Prostate gland (tissue), 2 donors: ENCODE measurements at places on chromosomes 11 and 22. TPM values are rescaled to one million over a fixed set of nuclear protein-coding genes. Genes with fewer than 3 reads are reported as not detected.
A peak's percentile ranks its signal among the peaks of the same experiment; 100 is the strongest.

DNA sequence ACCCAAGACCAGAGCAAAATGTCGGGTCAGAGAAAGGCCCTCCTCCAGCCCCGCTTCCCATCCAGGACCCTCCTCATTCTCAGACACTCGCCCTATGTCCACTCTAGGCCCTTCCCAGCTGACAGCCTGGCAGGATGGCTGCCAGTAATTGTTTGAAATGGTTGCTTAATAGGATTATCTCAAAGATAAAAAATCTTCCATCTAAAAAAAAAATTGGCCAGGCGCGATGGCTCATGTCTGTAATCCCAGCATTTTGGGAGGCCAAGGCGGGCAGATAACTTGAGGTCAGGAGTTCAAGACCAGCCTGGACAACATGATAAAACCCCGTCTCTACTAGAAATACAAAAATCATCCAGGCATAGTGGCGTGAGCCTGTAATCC is 32.4 kb downstream of the SCGB1A1 start:
- no peaks in the 10 kb centered on the region for H3K36me3 ChIP-seq
- DNase-seq: no peak

Gene PUS3
- total RNA-seq: 8.3 TPM

Gene ANKK1
- 2.4 TPM for total RNA-seq

Gene ANO9
- total RNA-seq: 9.1 TPM

GRCh38 chr11:75655605-75656004 is 13.2 kb downstream of the MAP6 start:
- H3K36me3 ChIP-seq: no peaks in the 10 kb centered on the region
- H3K27me3 ChIP-seq: no peaks in the 10 kb centered on the region
- no peak overlapping the region for H3K27ac ChIP-seq
- H3K4me3 ChIP-seq: no peak overlapping the region

GRCh38 chr22:37449331-37450001 is 22.2 kb upstream of the ELFN2 start:
- no peak overlapping the region for H3K4me3 ChIP-seq
- H3K27me3 ChIP-seq: peaks cover 3% of the 10 kb centered on the region
- no peak overlapping the region for H3K27ac ChIP-seq
- no peaks in the 10 kb centered on the region for H3K36me3 ChIP-seq
- no peak for DNase-seq

Gene HPS4
- total RNA-seq: 83.9 TPM

DNA sequence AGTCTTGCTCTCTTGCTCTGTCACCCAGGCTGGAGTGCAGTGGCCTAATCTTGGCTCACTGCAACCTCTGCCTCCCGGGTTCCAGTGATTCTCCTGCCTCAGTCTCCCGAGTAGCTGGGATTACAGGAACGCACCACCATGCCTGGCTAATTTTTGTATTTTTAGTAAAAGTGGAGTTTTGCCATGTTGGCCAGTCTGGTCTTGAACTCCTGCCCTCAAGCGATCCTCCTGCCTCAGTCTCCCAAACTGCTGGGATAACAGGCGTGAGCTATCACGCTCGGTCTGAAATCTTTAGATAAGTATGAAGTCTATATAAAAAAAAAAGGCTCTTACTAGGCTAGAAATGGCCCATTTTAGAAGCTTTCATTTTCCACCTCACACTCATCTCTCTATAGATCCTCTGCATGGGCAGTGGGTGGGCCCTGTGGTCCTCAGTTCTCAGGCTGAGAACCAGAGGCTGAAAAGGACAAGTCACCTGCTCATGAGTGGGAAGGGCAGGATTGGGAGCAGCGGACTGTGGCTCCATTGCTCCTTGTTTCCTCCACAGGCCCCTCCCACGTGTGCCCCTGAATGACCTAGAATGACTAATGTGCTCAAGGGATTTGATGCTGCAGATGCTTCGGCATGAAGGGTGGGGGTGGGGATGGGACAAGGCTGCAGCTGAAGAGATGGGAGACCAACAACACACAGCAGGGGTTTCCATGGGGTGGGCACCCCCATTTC is 19.8 kb upstream of the PRAME start:
- H3K4me3 ChIP-seq: no peak overlapping the region
- H3K27me3 ChIP-seq: peaks cover 2% of the 10 kb centered on the region
- no peak overlapping the region for H3K27ac ChIP-seq
- H3K36me3 ChIP-seq: no peaks in the 10 kb centered on the region
- no peaks in the 10 kb centered on the region for H3K4me1 ChIP-seq

DNA sequence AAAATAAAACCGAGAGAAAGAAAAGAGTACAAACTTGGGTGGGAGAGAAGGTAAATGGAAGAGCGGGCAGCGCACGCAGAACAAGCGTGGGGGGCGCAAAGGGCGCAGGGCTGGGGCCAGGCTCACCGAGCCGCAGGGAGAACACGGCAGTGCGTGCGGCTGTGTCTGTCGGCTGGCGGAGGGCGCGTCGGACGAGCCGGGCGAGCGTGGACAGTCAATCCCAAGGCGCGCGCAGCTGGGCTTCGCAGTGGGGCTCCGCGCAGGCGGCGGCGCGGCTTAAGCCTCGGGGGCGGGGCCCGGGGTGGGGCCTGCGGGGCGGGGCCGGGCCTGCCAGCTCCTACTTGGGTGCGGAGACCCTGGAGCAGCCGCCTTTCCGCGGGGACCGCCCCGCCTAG is at the start of gene UCP2:
Gene UCP2, minus strand, starts transcription at position 249 of the 395 bp plus-strand sequence. CDS start 4,465 bp downstream, outside the sequence.
- H3K27me3 ChIP-seq: no peaks in the 10 kb centered on the region
- peak within 1 kb of the TSS; percentile 48 for H3K4me3 ChIP-seq
- no peaks in the 10 kb centered on the region for H3K36me3 ChIP-seq

DNA sequence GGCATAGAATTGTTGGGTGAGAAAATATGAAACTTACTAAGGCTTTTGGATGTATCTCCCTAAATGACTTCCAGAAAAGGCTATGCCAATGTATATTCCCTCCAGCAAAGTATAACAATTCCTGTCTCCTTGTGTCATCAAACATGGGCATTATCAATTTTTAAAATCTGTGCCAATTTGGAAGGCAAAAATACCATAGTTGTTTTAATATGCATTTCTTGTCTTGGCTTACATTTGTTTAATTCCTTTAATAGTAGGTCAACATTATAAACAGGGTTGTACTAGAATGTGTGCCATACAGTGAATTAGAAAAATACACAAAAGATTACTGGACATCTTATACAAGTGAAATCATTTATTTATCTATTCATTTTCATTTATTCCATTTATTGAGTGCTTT is 41.6 kb downstream of the DCUN1D5 start:
- H3K27me3 ChIP-seq: no peaks in the 10 kb centered on the region
- no peak for DNase-seq
- H3K36me3 ChIP-seq: no peaks in the 10 kb centered on the region

Gene SERPING1
- total RNA-seq: 88.7 TPM

DNA sequence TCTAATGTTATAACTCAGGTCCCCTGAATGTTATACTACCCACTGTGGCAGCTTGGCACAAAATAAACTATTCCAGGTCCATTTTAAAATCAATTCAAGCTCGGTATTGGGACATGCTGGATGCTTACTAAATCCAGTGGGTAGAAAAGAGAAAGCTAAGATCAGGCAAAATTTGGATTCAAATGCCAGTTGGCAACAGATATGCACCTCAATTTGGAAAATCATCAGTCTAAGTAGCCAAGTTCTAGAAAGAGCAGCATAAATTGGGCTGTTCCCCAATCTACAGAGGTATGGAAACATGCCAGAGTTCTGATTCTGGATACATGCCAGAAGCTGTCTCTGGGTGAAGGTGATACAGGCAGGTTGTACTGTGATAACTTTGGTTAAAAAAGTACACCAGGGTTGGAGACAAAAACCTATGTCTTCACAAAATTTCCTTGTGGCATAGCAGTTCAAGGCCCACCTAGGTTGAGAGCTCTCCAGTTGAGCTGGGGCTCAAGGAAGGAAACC is 427.8 kb downstream of the LRRC4C start:
- H3K4me1 ChIP-seq: no peaks in the 10 kb centered on the region
- no peaks in the 10 kb centered on the region for H3K27me3 ChIP-seq
- no peak overlapping the region for H3K27ac ChIP-seq
- no peaks in the 10 kb centered on the region for H3K36me3 ChIP-seq
- no peak overlapping the region for H3K4me3 ChIP-seq

Gene ARRB1
- total RNA-seq: 31.9 TPM

DNA sequence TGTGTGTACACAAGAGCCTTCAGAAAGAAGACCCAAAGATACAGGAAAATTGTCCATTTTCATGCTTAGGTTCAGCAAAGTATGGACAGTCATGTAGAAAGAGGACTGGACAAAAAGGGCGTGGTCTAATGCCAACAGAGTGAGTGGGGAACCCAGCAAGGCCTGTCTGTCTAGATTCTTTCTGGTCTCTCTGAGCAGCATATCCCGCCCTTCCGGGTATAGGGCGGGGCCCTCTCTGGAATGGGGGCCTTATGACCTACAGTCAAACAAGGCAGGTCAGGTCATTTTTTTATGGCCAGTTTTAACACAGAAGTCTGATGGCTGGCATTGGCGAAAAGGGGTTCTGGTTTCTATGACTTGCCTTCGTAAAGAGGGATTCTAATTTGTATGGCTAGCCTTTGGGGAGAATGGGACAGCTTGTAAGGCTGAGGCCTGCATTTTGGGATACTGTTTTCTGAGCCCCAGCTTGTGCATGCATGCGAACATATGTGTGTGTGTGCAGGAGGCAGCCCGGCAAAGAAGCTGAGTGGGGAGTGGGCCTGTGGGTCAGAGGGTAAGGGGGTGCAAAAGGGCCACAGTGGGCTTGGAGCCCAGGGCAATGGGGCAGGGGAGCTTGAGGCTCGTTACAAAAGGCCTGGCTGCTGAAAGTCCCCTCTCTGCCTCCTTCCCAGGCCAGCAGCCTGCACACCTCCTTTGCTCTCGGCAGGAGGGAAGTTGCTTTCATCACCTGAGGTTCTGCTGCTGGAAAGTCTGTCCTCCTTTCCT is 130.5 kb upstream of the B3GAT1 start:
- no peaks in the 10 kb centered on the region for H3K4me1 ChIP-seq
- H3K27me3 ChIP-seq: no peaks in the 10 kb centered on the region
- no peaks in the 10 kb centered on the region for H3K36me3 ChIP-seq
- no peak for DNase-seq
- no peak overlapping the region for H3K4me3 ChIP-seq

GRCh38 chr22:44765571-44766285 is 13.4 kb downstream of the ARHGAP8 start:
- no peak overlapping the region for H3K4me3 ChIP-seq
- H3K27me3 ChIP-seq: no peaks in the 10 kb centered on the region
- H3K4me1 ChIP-seq: peaks cover 3% of the 10 kb centered on the region
- DNase-seq: no peak
- no peaks in the 10 kb centered on the region for H3K36me3 ChIP-seq

DNA sequence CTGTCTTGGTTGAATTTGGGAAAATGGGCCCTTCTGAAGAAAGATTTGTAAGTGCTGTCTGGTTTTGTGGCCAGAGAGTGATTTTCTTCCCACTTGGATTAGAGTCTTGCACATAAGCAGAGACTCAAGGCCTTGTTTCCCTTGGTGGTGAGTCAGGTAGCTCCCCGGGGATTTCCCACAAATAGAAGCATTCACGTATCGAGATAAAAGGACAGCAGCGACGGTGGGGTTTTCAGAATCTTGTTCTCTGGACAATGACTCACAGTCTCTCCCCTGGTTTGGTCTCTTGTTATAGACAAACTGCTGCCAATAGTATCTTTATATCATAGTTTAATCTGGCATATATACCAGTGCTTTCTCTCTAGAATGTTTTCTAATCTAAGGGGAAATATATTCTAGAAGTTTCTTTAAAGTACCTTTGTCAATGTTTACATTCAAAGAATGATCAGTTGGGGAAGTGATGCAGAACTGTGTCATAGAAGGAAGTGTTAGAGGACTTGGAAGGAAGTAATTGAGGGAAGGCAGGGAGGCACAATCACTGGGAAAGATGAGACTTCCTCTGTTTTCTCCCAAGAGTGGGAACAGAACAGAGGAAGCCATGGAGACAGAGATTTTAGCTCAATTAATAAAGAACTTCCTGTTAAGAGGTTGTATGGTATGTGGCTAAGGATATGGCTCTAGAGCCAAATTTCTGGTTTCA is 18.1 kb downstream of the POLA2 start:
- no peak for DNase-seq
- H3K4me1 ChIP-seq: no peaks in the 10 kb centered on the region
- no peaks in the 10 kb centered on the region for H3K36me3 ChIP-seq
- no peaks in the 10 kb centered on the region for H3K27me3 ChIP-seq
- no peak overlapping the region for H3K4me3 ChIP-seq

DNA sequence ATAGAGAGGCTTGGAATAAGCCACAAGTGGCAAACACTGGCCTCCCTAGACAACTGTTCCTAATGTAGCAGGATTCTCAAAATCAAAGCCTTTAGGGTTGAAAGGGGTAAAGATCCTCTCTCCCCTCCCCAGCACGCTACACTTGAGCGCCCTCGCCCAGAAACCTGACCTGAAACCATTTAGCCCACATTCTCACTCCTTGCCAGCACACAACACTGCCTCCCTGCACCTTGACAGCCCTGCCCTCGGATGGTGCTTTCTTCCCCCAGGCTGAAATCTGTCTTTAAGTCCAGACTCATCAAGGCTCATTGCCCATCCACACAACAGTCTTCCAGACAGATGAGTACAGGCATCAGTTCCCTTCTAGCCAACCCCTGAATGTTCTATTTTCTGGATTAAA is 26.5 kb downstream of the CWC15 start:
- no peaks in the 10 kb centered on the region for H3K36me3 ChIP-seq
- H3K4me1 ChIP-seq: no peaks in the 10 kb centered on the region
- DNase-seq: no peak
- H3K4me3 ChIP-seq: no peak overlapping the region
- H3K27me3 ChIP-seq: no peaks in the 10 kb centered on the region

DNA sequence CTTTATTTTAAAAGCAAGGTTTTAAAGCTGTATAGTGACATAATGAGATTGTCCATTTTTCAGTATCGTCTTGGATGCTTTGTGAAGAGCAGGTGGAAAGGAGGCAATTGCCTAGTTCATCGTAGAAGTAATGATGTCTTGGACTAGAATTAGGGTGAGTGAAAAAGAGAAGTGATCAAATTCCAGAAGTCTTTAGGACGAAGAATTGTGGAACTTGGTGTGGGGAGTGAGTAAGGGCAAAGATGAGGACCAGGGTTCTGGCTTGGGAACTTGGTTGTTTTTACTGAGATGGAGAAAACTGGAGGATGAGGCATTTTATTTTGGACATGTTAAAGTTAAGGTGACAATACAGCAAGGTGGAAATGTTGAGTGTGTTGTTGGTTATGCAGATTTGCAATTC is 1.2 kb downstream of the ILK start:
- H3K4me3 ChIP-seq: peak overlapping the region; percentile 80
- H3K4me1 ChIP-seq: peaks cover 17% of the 10 kb centered on the region
- H3K27ac ChIP-seq: peak overlapping the region; percentile 93
- no peaks in the 10 kb centered on the region for H3K27me3 ChIP-seq

GRCh38 chr22:32971276-32971675 is 86.9 kb downstream of the SYN3 start:
- no peaks in the 10 kb centered on the region for H3K36me3 ChIP-seq
- no peak overlapping the region for H3K27ac ChIP-seq
- H3K4me1 ChIP-seq: no peaks in the 10 kb centered on the region
- no peaks in the 10 kb centered on the region for H3K27me3 ChIP-seq

GRCh38 chr11:126662035-126662790 is 306.7 kb downstream of the ST3GAL4 start:
- no peaks in the 10 kb centered on the region for H3K27me3 ChIP-seq
- H3K27ac ChIP-seq: no peak overlapping the region
- DNase-seq: no peak
